ENCODE measurements at places on chromosomes 12 and 14. TPM values are rescaled to one million over a fixed set of nuclear protein-coding genes. Genes with fewer than 3 reads are reported as not detected.

DNA sequence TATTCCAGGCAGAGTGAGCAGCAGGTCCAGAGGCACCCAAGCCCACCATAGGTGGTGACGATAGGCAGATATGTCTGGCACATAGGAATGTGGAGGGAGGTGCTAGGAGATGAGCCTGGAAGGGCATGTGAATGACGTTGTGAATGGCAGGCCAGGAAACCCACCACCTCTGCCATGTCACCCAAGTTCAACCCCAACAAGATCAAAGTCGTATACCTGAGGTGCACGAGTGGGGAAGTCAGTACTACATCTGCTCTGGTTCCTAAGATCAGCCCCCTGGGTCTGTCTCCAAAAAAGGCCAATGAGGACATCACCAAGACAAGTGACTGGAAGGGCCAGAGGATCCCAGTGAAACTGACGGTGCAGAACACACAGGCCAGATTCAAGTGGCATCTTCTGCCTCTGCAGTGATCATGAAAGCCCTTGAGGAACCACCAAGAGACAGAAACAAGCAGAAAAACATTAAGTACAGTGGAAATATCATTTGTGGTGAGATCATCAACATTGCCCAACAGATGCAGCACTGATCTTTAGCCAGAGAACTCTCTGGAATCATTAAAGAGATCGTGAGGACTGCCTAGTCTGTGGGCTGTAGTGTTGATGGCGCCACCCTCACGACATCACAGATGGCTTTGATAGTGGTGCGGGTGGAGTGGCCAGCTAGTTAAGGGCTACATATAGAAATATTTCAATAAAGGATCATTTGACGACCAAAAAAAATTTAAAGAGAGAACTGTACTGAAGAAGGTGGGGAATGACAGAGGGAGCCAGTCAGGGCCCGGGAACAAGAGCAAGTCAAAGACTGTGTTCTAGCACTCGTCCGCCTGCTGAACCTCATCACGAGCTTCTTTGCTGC, 99.7 kb downstream of the ZFP36L1 start:
- no peaks in the 10 kb centered on the region for H3K27me3 ChIP-seq
- no peaks in the 10 kb centered on the region for H3K36me3 ChIP-seq
- no peak overlapping the region for H3K27ac ChIP-seq
- DNase-seq: no peak
- H3K4me3 ChIP-seq: no peak overlapping the region

- H3K4me3 ChIP-seq: peak overlapping the region; percentile 35
- H3K4me1 ChIP-seq: no peaks in the 10 kb centered on the region
- no peaks in the 10 kb centered on the region for H3K36me3 ChIP-seq
- no peaks in the 10 kb centered on the region for H3K27me3 ChIP-seq
- no peak overlapping the region for H3K27ac ChIP-seq
These were observed 324 bp downstream of the POLE start for GRCh38 chr12:132686825-132687210.

GRCh38 chr14:38544776-38545175, 288.9 kb upstream of the CLEC14A start:
- no peaks in the 10 kb centered on the region for H3K36me3 ChIP-seq
- no peak for DNase-seq
- no peak overlapping the region for H3K4me3 ChIP-seq
- H3K4me1 ChIP-seq: no peaks in the 10 kb centered on the region
- no peak overlapping the region for H3K27ac ChIP-seq

DNA sequence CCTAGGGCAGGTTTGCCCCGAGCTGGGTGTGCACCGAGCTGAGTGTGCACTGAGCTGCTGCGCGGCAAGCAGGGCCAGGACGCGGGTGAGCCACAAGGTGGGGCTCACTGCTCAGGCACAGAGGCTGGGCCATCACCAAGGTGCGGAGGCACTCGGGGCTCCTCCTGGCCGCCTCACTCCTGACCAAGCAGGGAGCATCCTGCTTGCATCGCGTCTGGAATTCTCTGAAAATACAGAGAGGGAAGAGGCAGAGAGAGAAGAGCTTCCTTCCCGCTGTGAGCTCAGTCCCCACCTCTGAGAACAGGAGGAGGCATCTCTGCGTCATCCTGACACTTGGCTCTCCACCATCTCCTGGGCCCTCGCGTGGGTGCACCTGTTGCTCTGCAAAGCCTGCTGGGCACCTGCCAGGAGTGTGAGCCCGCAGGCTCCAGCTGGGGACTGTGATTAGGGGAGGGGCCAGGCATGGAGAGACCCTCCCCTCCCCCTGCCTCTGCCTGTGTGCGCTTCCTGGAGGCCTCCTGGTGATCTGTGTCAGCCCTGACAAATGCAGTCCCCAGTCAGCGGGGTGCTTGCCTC, 116.3 kb downstream of the GLT1D1 start:
- H3K27ac ChIP-seq: no peak overlapping the region
- DNase-seq: peak; percentile 79
- H3K36me3 ChIP-seq: no peaks in the 10 kb centered on the region
- H3K4me3 ChIP-seq: no peak overlapping the region

CABP1 gene
- total RNA-seq: 2.0 TPM

PSMC6 gene
- total RNA-seq: 66.3 TPM

Measured in kidney (tissue), 22 donors.